ENCODE measurements at places on chromosomes 13 and 19.

DNA sequence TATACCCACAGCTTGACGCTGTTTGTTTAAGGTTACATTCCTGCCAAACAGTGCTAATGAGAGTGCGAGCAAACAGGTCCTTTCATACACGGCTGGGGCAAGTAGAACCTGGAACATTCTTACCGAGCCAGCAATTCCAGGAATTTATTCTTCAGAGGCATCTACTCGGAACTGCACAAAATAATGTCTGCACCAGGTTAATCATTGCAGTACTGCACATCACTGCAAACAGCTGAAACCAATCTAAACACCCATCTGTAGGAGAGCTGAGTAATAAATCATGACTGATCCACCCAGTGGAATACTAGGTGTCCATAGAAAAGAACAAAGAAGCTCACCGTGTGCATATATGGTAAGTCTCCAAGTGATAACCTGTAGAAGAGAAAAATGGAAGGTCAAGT is 1.2 kb upstream of the ZNF579 start:
- DNase-seq: no peak

GRCh38 chr13:69199664-69200063 is 908.0 kb upstream of the ATXN8OS start:
- no peak for DNase-seq

GRCh38 chr13:33272531-33273124 is 12.9 kb downstream of the STARD13 start:
- no peak for DNase-seq

- DNase-seq: no peak
Observed at GRCh38 chr19:571566-571974, 826 bp upstream of the BSG start.

- peak; percentile 60 for DNase-seq
Observed at GRCh38 chr19:40523322-40524047, 53.2 kb upstream of the SHKBP1 start.

GRCh38 chr13:106997696-106998095 is 429.8 kb upstream of the ARGLU1 start:
- DNase-seq: no peak

DNA sequence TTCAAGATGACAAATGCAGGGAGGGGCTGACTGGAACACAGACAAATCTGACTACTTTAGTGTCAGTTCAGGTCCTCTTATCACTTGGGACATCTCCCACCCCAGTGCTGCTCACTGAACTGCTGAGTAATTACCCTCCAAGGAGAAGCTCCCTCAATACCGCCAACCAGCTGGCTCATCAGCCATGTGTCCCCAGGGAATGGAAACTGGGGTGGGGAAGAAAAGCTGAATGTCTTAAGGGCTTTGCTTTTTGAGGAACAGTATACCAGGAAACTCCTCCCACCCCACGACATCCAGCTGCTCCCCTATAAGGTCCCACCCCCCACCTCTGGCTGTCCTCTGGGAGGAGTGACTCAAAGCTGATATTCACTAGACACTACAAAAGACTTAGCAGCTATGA is 2.0 kb downstream of the ZNF823 start:
- DNase-seq: no peak

- peak; percentile 54 for DNase-seq
Observed at GRCh38 chr19:5691822-5692722, 2.0 kb downstream of the RPL36 start.

GRCh38 chr13:98880677-98881076 is 97.2 kb downstream of the DOCK9 start:
- DNase-seq: no peak

DNA sequence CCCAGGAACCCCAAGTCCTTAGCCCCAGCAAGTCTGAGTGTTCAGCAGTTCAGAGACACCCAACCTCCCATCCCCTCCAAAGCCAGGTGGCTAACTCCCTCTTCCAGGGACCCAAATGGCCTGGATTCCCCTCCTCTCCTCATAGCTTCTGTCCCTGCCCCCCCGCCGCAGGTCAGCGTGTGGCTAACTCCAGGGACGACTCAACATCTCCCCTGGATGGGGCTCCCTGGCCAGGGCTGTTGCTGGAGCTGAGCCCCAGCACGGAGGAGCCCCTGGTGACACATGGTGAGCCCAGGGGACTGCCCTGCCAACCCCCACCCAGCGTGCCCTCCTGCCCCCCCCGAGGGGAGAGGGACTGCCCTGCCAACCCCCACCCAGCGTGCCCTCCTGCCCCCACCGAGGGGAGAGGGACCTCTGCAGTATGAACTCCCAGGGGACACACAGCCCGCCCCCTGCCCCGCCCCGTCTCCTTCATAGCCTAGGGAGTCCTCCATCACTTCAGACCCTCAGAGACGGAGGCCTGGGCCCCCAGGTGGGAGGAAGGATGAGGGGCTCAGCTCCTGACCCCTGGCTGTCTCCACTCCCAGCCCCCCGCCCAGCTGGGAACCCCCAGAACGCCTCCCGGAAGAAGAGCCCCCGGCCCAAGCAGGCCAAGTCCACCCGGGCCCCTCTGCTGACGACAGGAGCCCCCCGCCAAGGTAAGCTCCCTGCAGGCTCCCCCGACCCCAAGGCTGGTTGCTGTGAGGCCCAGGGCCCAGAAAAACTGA is 1.7 kb downstream of the SSC5D start:
- no peak for DNase-seq

- DNase-seq: peak; percentile 4
Observed at GRCh38 chr13:76019421-76020044, 383.4 kb downstream of the LMO7 start.

- DNase-seq: no peak
Observed at GRCh38 chr13:113784645-113785024, 25.6 kb downstream of the TMEM255B start.

GRCh38 chr13:77827332-77827731 is 91.3 kb downstream of the EDNRB start:
- DNase-seq: no peak

- DNase-seq: peak; percentile 33
Observed at GRCh38 chr19:46181388-46181779, 33.3 kb downstream of the IGFL2 start.

DNA sequence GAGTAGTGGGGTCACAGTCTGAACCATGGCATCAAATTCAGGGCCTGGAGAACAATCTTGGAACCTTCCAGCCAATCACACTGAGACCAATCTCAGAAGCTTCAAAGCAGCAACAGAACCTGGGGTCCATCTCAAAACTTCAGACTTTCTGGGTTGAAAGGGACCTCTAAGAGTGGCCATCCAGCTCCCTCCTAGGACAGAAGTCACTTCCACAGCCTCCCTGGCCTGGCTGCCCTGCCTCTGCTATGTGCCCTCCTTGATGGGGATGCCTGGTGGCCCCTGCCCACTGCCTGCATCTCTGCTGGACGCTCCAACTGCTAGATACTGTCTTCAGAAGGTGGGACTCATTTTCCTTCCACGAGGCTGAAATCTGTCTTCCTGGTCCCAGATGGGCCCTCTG is 1.8 kb downstream of the TLE2 start:
- no peak for DNase-seq

- DNase-seq: no peak
Observed at GRCh38 chr13:28754698-28755545, 36.2 kb upstream of the SLC46A3 start.

GRCh38 chr19:14530005-14530348 is 583 bp downstream of the TECR start:
- DNase-seq: no peak

Data from stimulated activated CD4-positive, alpha-beta T cell treated with anti-CD3 and anti-CD28 coated beads, Interleukin-2, amount 100 ng/mL, for 24 hours (primary cell).